SW 1271 (cell line): ENCODE measurements at places on chromosomes 5 and 9.
A peak's percentile ranks its signal among the peaks of the same experiment; 100 is the strongest.

GRCh38 chr9:68515326-68516017, 25.2 kb downstream of the TMEM252 start:
- no peak for DNase-seq

GRCh38 chr5:179368126-179368805, 23.0 kb upstream of the ADAMTS2 start:
- no peak for DNase-seq

- no peak for DNase-seq
These were observed 153.3 kb downstream of the SLF1 start for GRCh38 chr5:94771742-94772141.

GRCh38 chr5:67806654-67807438, 408.7 kb upstream of the PIK3R1 start:
- no peak for DNase-seq

DNA sequence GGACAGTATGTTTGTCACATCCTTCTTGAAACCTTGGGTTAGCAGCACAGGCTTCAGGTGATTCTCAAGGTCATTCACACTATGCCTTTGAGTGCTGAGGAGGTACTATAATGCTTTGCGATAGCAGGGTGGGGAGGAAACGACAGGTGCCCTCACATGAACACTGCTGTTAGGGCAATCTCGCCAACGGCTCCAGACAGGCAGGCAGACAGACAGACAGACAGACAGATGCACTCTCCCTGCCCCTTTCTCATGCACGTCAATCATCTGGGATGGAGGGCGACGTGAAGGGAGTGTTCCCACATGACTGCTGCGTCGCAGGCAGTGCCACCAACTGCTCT, 82.9 kb downstream of the RAPGEF1 start:
- no peak for DNase-seq

- DNase-seq, result peak; percentile 78
These were observed 61.8 kb upstream of the CPLX2 start for GRCh38 chr5:175809531-175810121.

DNA sequence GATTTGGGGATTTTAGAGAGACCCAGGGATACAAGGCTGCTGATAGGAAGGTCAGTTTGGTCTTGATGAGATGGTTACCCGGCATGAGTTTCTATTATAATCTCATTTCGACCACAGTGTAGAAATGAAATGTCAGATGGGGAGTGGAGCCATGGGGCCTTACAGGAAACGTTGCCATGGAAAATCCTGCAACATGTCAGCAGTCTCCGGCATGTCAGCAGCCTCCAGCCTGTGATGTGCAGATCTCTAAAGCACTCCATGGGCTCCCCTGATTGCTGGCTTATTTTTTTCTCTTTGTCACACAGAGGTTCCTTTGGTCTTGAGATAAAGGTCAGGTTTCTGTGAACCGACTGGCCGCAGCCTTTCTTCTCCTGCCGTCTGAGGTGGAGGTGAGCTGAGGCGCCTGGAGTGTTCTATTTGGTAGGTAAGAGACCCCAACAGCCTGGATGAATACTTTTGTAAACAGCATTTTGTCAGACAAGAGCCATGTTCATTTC, 208.7 kb upstream of the DAP start:
- DNase-seq, result no peak

GRCh38 chr9:123425836-123426365, 69.9 kb downstream of the CRB2 start:
- DNase-seq, result no peak

DNA sequence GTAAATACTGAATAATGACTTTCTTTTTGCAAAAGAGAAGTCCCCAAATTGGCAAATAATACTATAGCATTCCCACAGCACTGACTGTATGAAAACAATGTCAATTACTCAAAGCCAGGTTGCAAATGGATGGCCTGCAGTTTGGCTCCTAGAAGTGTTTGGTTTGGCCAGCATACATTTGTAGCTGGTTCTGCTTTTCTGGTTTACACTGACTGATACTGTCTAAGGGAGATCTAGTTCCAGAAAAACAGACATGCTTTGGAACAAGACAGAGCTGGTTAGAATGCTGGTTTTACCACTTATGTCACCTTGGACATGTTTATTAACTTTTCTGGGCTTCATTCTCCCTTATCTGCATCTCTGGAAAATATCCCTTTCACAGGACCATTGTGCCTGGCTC, 81.5 kb upstream of the TRPM3 start:
- no peak for DNase-seq

DNA sequence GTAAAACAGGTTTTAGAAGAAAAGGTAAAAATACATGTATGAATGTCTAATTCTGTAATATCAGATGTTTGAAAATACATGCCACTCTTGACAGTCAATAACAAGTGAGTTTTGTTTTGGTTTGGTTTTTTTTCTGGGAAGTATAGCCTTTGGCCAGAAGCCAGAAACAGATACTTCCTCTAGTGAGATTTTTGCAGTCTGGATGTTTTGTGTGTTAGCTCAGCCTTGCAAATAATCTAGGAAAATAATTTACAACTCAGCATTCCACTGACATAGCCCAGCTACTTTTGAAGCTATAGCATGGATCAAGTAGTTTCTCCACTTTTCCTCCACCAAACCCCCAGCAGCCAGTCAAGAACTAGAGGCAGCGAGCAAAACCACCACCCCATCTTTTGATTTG, 56.7 kb downstream of the SLC1A1 start:
- no peak for DNase-seq

DNA sequence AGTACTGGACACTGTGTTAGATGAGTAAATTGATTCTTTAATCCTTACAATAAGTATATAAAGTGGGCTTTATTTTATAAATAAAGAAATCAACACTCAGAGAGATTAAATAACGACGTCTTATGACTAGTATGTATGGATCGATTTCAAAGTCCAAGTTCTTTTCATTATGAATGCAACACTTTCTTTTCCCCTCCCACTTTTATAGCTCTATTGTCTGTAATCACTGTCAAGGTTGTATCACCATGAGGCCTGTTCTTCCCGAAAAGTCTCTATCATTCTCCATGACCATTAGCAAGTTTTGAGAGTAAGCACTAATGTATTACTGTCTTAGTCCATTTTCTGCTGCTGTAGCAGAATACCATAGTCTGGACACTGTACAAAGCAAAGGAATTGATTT, 228.4 kb downstream of the TLR4 start:
- DNase-seq, result no peak

GRCh38 chr9:90881648-90882047, 80.0 kb downstream of the SYK start:
- DNase-seq, result no peak

GRCh38 chr9:31140316-31140715, 1244.1 kb upstream of the ACO1 start:
- peak; percentile 1 for DNase-seq

GRCh38 chr9:676780-677438, 164.6 kb upstream of the DMRT1 start:
- no peak for DNase-seq

- no peak for DNase-seq
These were observed 13.0 kb downstream of the SUB1 start for GRCh38 chr5:32598260-32598937.

- no peak for DNase-seq
These were observed 64.0 kb downstream of the DOCK8 start for GRCh38 chr9:278651-279050.

DNA sequence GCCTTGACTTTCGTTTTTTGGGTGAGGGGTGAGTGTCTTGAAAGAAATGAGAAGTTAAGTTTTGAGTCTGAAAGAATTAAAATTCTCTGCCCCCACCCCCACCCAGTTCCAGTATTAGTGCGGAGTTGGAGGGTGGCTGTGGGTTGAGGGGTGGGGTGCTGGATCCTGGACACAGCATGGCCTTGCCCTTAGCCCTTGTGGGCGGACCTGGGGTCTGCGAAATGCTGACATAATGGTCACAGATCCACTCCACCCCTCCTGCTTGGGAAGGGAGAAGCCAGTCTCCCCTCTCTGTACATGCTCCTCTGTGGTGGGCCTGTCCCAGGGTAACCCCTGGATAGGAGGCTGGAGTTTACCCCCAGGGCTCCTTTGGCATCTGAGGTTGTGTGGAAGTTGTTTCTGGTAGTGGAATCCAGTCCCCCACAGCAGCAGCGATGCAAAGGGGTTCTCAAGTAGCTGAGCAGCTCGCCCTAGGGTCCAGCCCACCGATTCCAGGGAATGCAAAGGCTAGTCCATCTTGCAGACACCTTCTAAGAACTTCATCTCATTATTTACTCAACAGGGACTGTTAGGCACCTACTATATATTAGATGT, 42.8 kb upstream of the TCF7 start:
- no peak for DNase-seq

DNA sequence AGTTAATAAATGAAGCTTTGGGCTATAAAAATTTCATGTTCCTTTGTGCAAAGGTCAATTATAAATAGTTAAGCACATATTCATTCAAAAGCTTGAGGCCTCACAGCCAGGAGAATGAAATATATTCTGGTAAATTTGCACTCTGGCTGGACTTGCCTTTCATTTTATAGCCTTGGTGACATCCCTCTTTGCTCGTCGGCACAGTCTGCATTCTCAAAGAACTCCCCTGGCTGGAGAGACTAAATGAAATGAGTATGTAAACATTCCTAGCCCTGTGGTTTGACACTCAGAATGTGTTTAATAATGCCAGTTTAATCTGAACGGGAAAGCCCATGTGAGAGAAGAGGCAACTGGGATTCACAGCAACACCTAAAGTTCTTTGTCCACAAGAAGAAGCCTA, 285.6 kb downstream of the BRINP1 start:
- DNase-seq, result no peak

- DNase-seq, result no peak
These were observed 3.5 kb downstream of the RUFY1 start for GRCh38 chr5:179553875-179554274.

- DNase-seq, result no peak
These were observed 10.4 kb downstream of the PTCH1 start for GRCh38 chr9:95506428-95506677.

DNA sequence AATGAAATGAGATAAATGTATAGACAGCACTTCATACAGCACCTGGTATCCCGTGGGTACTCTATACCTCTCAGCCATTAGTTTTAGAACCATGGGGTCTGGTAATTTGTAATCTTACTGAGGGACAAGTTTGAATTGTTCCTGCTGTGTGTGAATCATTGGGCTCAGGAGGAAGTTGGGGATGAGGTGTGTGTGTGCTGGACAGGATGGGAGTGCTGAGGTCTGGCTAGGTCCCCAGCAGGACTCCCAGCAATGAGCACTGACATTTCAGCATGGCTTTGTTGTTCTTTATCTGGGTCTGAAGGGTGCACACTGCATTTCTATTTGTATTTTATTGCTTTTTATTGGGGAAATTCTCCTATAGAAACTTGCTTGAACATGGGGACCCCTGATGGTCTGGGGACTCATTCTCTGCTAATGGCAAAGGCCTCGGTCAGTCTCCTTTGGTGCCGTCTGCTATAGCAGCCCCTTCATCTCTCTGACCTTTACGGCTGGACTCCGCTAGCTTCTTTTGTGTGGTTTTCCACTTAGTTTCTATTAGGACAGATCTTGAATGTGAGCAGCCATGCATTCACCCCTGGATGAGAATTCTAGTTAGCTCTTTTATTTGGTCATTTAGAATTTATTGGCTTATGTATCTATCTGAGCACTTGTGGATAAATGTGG, 98.1 kb downstream of the SREK1 start:
- DNase-seq, result no peak

- DNase-seq, result no peak
These were observed 27.4 kb downstream of the SLC36A1 start for GRCh38 chr5:151474799-151475198.

GRCh38 chr5:152883066-152883775, 478.1 kb upstream of the NMUR2 start:
- no peak for DNase-seq

DNA sequence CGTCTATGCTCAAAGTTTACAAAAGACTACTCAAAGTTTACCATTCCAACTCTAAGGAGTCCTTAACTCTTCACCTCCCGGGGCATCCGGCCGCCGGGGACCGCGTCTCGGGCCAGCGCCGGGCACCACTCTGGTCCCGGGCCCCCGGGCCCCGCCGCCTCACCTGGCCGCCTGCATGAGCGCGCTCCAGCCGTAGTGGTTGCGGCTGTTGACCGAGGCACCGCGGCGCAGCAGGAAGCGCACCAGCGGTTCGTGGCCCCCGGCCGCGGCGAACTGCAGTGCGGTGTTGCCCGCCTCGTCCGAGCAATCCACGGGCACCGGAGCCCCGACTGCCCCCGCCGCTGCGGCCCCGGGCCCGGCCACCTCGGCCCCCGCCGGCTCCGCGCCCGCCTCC, 388 bp downstream of the ANKS6 start:
- no peak for DNase-seq

GRCh38 chr5:88886252-88886651, 3.3 kb upstream of the MEF2C start:
- no peak for DNase-seq

GRCh38 chr5:6907320-6907918, 194.2 kb downstream of the TENT4A start:
- no peak for DNase-seq

DNA sequence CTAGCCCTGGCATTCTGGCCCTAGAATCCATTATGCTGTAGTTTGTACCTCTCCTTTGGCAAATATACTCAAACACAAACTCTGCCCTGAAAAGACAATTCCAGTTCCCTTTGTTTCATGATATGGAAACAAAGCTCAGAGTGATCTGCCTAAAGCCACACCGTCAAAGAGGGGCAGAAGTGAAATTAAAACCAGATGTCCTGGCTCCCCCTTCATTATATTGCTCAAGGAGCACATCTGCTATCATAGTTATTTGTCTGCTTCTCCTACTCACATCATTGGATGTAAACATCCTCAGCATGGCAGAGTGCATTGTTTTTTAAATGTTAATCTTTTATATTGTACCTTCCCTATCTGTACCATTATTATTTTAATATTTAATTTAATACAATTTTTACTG, 266.7 kb upstream of the SMARCA2 start:
- DNase-seq, result no peak

- no peak for DNase-seq
These were observed 40.4 kb downstream of the NAA35 start for GRCh38 chr9:85981369-85981768.

GRCh38 chr5:88830567-88830966, 52.4 kb downstream of the MEF2C start:
- no peak for DNase-seq

DNA sequence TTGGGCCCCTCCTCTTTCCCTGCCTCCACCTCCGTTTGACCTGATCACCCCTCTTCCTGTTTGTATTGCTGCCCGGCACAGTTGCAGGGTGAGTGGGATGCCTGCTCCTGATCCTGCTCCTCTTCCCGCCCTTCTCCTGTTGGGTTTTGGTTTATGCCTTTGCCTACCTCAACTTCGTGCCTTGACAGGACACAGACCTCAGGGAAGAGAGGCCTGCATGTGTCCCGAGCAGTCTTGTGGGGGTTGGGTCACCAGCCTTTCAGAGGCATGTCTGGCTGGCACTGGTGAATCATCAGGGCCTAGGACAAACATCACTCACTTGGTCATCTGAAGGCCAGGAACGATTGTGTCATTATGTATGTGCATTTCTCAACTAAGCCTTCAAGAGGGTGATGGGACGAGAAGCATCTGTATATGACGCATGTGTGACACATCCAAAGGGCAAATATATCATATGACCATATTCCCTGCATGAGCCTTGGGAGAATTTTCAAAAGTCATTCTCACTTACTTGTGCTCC, 56.9 kb downstream of the NPR3 start:
- DNase-seq, result no peak
